NCI-H510A treated with DMSO at 0.1 percent for 48 hours (cell line): ENCODE measurements at places on chromosomes 5 and 9.
A peak's percentile ranks its signal among the peaks of the same experiment; 100 is the strongest.

- no peak for DNase-seq
Measured at GRCh38 chr9:96487949-96488348, 38.0 kb downstream of the HABP4 start.

GRCh38 chr5:104494083-104494482 is 931.5 kb upstream of the NUDT12 start:
- no peak for DNase-seq

GRCh38 chr9:11871852-11872251 is 821.3 kb upstream of the TYRP1 start:
- DNase-seq, result peak; percentile 43

- no peak for DNase-seq
Measured at GRCh38 chr5:10624206-10624605, 60.3 kb downstream of the ANKRD33B start.

- no peak for DNase-seq
Measured at GRCh38 chr9:92001244-92001643, 51.2 kb upstream of the ROR2 start.

- peak; percentile 62 for DNase-seq
Measured at GRCh38 chr5:41843456-41844370, 26.5 kb downstream of the OXCT1 start.

DNA sequence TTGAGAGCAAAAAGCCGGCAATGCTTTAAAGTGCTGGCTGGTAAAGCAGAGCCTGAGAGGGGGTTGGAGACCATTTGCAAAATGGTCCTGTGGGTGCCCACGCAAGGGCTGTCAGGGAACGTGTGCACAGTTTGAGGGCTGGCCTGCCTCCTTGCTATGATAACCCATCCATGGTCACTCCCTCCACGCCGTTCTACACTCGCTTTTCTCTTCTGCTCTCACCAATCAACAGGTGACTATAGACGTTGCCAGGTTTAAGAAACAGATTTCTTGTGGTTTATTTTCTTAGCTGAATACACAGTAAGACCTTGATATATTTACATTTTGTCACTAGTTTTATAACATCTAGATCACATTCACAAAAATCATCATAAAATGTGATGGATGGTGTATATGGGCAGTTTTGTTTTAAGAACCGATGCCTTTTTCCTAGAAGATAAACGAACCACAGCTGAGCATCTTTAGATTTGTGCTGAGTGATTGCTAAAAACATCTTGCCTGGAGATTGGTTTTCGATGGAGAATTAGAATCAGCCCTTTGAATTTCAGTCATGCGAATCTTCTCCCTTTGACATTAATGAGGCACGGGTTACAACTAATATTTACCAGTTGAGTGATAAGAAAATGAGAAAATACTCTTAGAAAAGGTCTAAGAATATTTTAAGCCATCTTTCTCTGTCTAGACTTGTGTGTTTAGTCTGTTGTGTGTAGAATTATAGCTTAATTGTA is 13.9 kb downstream of the MAP1B start:
- no peak for DNase-seq

- no peak for DNase-seq
Measured at GRCh38 chr9:78893774-78894401, 597.0 kb downstream of the PSAT1 start.

- no peak for DNase-seq
Measured at GRCh38 chr5:59648949-59649921, 244.3 kb downstream of the PDE4D start.

DNA sequence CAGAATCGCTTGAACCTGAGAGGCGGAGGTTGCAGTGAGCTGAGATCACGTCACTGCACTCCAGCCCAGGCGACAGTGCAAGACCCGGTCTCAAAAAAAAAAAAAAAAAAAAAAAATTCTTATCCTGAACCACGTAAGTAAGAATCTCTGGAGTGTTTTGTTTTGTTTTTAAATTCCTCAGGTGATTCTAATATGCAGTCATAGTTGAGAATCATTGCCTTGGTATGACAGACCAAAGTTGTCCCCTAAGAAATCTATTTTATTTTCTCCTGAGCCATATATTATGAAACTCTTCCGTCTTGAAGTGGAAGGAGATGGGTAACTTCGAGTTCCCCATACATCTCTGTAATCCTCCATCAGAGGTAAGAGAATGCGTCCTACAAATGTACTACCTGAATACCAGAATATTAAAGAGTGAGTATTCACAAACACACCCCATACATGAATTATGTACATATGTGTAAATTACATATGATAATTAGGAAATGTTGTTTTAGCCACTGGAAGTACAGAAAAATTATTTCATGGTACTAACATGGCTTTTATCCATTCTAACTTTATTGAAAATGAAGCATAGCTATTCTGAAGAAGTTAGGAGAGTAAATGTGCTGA is 26.7 kb upstream of the SVEP1 start:
- DNase-seq, result no peak

DNA sequence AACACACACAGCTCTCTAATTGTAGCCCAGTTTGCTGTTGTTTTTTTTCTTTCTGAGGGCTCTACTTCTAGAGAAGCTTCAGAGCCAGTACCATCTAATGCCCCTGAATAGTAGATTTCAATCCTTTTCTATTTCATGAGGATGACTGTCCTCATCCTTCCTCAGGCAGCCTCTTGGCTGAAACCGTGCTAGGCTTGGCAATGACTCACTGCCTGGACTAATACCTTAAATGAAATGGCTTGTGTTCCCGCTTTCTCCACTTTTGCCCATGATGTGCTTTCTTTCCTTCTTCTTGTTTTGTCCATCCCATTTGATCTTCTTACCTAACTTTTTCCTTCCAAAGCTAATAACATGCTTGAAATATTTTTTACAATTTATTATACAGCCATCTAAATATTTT is 80.1 kb downstream of the ITGA1 start:
- no peak for DNase-seq

- no peak for DNase-seq
Measured at GRCh38 chr5:67998709-67999261, 216.8 kb upstream of the PIK3R1 start.

GRCh38 chr5:52727576-52727975 is 60.1 kb upstream of the ITGA1 start:
- DNase-seq, result no peak

DNA sequence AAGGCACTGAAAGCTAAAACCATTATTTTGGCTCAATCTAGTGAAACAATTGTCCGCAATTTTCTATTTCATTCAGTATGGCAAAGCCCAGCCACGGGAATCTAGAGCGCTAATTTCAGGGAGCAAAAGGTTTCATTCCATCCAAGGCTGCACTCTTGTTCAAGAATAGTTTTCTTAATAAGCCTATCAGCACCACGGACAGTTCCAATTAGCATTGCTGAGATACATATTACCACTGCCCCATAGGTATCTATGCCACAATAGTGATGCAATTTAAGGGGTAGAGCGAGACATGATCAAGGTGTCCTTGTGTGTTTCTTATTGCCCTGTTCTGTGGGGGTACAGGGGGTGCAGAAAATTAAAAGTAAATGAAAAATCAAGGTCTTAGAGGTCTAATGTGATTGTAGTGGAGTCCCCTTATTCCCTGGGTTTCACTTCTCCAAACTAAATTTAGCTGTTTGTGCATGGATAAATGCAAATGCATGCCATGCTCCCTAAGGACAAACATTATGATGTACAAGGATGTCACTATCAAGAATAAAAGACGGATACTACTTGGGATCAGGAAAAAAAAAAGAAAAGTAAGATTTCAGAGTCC is 45.5 kb downstream of the SPOCK1 start:
- DNase-seq, result no peak

DNA sequence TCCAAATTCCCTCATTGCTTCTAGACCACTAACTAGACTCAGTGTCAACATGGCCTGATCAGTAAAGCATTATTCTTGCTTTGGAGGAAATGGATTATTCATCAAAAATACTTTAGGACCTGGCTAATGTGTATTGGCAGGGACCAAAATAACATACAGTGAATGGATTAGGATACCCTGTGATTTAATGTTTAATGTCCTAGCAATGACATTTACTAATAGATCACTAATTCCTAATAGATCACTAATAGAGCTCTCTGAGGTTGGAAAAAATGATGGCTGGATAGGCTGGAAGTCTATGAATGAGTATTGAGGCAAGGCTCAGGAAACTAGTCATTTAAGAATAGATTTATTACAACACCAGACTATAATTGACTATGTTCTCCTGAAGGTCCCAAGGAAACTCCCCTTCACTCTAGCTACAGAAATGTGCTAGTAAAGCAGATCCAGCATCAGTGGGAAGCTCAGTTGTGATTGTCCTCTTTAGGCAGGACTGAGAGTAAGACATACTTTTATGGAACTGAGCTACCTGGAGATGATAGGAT is 46.1 kb upstream of the CHSY3 start:
- no peak for DNase-seq

DNA sequence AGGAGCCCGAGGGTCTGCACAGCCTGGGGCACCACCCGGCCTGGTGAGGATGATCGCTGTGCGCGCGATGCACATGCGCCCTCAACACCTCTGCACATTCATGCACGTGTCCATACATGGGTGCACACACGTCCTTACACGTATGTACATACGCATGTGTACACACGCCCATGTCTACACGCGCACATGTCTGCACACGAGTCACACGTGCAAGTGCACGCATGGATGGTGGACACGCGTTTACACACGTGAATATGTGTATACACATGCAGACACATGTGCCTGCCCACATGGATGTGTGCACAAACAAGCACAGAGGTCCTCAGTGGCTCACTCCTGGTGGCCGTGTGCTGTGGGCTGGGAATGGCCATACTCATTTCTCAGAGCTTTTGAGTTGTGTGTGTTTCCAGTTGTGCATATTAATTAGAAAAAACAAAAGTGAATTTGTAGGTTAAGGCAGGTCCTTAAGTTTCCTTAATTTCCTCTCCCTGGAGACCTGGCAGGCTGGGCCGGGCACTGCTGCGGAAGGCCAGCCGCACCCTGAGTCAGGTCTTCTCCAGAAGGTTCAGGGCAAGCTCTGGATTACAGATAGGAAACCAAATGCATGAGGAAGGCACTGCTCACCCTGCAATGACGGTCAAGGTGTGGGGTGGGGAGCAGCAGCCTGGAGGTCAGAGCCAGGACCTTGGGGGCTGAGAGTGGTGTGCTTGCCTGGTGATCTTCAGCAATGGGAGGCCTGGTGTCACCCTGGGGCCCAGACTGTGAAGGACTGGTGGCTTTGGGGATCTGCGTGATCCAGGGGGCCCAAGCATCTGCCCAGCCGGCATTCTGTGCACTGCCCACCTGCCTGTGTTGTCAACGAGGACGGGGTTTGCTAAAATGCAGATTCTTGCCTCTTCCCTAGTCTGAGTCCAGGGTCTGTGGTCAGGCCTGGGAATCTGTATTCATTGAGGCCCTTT is 1.3 kb upstream of the RNU6ATAC start:
- no peak for DNase-seq

- no peak for DNase-seq
Measured at GRCh38 chr9:87197349-87198130, 250.2 kb upstream of the GAS1 start.

DNA sequence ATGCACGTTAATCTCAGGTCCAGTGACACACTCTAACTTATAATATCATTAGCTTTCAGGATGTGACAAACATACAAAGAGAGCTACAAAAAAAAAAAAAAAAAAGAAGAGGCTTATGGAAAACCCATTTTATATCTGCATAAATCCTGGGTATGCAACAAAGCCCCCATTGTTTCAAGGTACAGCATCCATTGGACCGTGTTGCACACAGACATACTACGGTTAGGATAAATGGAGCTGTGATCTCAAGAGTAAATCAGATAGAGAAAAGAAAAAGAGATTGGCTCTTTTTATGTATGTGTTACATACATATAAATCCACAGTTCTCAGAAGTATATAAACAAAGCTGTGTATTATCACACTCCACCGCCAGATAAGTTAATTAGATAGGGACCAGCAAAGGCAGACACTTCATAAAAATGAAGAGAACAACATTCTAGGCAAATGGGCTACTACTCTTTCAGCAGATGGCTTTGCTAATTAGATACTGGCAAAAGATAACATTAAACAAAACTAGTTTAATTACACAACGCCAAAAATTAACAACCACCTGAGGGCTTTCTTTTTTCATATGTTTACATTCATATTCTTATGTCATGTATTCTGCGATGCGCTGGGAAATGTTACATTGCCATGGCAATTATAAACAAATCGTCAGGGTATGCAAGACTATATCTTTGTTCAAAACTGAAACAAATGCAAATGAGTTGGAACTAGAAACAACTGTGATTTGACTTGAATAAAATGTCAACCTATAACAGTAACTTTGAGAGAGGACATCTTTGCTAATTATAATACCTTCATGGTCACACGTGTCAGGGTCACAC is 304.2 kb downstream of the SEMA5A start:
- no peak for DNase-seq

GRCh38 chr9:21969011-21969940 is 24.9 kb downstream of the CDKN2A start:
- no peak for DNase-seq

- no peak for DNase-seq
Measured at GRCh38 chr9:973295-973834, 3.1 kb upstream of the DMRT3 start.

DNA sequence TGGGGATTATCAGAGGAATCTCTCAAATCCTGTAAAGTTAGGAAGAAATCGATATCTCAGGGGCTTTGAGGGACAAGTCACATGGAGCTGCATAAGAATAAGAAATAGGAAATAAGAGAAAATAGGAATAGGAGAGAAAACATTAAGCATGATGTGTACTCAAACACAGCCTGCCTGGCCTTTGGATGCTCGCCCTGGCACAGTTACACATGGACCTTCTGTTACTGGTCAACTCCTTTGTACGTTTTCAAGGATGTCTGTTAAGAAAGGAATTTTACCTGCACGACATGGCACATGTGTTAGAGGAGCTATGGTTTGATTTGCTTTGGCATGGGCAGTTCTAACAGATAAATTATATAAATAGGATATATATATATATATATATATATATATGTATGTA is 321.2 kb downstream of the CDH12 start:
- no peak for DNase-seq

GRCh38 chr5:81708889-81709288 is 42.0 kb downstream of the SSBP2 start:
- DNase-seq, result no peak

DNA sequence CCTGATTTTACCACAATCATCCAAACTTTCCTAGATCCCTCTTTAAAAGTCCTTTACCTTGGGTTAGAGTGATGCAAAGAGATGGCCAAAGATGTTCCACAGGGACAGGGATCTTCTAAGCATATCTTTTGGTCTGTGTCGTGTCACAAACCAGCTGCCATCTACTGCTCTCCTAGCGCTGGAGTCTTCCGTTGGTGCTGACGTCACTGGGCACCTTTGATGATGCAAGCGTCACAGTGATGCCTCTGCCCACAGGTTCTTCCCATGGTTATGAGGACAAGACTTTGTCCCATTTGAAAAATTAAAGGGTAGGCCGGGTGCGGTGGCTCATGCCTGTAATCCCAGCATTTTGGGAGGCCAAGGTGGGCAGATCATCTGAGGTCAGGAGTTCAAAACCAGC is 1.7 kb upstream of the GLT6D1 start:
- no peak for DNase-seq

GRCh38 chr9:110742741-110743371 is 74.3 kb downstream of the MUSK start:
- peak; percentile 35 for DNase-seq

GRCh38 chr5:102583276-102584124 is 84.7 kb upstream of the SLCO6A1 start:
- DNase-seq, result peak; percentile 57

- DNase-seq, result no peak
Measured at GRCh38 chr5:134489227-134489944, 36.1 kb upstream of the JADE2 start.
